Activated T-cell treated with anti-CD3 and anti-CD28 coated beads for 48 hours (primary cell): ENCODE measurements at places on chromosomes 2 and 18.

GRCh38 chr2:199842631-199843395 lies 8.2 kb downstream of the FTCDNL1 start:
- DNase-seq = no peak

DNA sequence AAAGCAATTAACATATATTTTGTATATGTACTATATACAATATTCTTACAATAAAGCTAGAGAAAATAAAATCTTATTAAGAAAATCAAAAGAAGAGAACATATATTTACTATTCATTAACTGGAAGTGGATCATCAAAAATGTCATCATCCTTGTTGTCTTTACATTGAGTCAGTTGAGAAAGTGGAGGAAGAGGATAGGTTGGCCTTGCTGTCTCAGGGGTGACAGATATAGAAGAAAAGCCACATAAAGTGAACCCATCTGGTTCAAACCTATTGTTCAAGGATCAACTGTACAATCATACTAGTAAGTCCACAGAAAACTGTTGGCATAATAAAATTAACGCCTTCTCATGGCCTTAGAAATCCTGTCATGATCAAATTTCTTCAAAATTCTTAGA lies 26.6 kb downstream of the SESTD1 start:
- DNase-seq = no peak

DNA sequence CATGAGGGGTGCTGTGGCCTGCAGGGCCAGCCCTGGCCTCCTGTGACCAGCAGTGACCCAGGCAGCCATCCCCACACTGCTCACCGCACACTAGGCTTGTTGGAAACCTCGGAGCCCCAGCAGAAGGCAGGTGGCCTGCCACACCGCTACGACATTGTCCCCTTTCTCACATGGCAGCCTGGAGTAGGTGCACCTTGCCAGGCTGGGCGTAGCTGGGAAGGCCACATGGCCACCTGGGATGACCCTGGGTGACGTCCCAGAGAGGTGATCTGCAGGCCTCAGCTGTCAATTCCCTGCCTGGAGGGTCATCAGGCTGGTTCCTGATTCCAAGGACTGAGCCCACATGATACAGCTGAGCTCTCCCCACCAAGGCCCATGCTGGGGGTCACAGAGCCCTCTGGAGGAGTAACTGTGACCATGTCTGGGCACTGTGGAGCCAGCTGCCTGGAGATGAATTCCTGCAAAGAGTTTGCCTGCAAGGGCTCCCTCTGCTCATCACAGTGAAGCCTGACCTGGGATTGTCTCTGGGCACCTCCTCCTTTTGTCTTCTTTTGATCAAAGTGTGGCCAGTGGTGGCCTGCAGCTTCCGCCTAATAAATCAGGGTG lies 119.6 kb upstream of the OTOS start:
- DNase-seq = no peak

DNA sequence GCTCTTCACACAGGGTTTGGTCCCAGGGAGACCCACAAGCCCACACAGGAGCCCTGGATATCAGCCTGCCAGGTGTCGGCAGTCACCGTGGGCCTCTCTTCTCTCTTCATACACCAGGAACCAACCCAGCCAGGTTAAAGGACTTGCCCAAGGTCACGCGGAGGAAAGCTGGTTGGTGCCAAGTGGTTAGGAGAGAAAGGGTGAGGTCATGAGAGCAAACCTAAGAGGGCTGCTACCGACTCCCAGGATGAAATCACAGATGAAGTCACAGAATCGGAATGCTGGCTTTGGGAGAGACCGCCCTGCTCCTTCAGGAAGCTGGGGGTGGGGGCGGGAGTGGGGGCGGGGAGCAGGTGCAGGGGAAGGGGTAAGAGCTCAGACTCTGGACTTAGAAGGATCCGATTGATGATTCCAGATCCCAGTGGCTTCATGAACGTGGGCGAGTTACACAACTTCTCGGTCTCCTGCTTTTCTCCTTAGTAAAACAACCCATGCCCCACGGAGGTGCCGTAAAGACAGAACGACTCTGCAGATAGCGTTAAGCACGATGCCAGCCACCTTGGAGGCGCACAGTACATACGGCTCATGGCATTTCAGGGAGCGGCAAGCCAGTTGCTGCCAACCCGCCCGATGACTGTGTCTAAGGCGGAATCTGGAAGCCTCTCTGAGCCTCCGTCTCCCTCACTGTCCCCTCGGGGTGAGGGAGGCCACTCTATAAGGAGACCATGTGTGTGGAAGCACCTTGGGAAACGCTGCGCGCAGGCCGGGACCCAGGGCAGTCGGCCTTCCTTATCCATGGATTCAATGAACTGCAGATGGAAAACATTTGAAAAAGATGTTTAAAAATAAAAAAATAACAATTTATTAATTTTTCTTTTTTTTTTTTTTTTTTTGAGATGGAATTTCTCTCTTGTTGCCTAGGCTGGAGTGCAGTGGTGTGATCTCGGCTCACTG lies 23.0 kb upstream of the TAF1B start:
- DNase-seq = no peak

DNA sequence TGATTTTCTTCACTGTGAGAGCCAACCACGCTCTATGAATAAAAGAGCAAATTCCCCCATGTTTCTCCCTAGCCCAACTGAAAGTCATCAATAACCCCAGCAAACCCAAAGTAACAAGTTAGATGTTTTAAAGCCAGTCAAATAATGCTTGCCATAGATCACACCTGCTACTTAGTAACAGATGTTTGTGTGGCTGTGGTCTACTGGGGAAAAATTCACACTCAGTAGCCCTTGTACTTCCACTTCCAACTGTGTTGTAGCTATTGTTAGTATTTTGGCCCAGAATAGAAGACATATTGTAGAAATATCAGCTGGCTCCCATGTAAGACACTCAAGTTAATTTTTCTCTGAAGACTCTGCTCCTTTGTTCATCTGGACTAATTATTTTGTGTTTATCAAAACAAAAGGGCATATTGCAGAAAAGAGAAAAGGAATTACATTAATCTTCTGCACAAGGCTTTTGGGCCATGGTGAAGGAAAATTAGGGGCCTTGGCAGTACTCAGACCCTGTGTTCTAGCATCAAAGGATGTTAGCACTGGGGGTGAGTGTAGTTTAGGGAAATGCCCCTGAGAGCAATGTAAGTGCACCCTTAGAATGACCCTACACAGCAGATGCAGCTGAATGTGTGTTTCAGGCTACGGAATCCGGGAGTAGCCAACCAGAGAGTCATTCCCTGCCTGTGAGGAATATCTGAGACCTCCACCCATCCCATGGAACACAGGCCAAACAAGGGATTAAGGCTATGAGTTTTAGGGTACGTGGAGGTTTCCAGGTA lies 521.9 kb downstream of the EPHA4 start:
- DNase-seq = no peak

GRCh38 chr2:42967959-42968674 lies 175.7 kb upstream of the HAAO start:
- DNase-seq = no peak

GRCh38 chr2:197993363-197993762 lies 189.0 kb downstream of the PLCL1 start:
- no peak for DNase-seq

DNA sequence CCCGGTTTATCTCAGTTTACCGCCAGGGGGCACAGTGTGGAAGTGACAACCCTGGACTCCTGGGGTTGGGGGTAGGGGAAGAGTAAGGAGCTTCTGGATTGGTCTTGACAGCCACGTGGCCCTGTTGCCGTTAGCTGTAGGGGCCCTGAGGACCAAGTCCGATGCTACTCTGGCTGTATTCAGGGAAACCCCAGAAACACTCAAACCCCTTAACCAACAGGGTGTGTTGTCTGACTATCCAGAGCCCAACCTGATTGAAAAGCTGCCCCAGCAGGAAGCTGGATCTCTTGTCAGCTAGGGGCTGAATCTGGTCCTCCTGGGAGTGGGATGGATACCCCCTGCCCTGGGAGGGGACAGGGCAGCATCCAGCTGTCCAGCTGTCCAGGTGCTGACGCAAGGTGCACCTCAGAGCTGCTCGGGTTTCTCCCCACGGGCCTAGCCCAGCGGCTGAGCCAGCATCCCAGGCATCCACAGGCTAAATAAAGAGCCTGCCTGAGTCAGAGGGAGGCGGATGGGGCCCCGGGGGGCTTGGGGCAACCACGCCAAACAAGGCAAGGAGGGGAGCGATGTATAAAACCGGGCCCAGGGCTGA lies 3.1 kb upstream of the GMPPA start:
- DNase-seq = peak; percentile 55

DNA sequence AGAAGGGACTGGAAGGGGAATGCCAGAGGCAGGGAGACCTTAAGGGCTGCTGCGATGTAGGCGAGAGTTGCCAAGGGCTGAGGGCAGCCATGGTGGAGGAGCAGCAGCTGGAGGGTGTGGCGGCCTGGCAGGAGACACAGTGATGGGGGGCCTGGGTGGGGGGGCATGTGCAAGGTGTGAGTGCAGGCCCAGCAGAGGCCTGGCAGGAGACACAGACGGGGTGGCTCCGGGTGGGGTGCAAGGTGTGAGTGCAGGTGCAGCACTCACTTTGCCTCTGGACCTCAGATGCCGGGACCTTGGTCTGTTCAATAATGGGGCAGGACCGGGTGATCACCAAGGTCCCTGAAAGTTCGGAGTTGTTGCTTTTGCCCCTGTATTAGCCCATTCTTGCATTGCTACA lies 76.2 kb upstream of the ODC1 start:
- no peak for DNase-seq

DNA sequence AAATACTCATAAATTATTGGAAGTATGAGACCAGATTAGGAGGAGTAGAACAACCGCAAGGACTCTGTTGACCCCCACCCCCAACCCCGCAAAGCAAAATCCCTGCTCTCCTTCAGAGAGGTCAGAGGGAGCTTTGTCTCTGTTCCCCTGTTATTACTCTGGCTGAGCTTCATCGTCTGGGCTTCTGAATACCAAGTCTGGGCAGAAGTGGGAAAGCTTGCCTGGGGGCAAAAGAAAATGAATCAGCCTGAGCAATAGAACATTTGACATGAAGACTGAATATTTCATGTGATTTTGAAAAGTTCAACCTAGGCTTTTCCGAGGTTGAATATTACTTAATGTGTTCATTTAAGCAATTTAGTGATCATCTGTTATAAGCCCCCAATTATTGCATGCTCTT lies 114.6 kb upstream of the ARHGAP28 start:
- DNase-seq = no peak

GRCh38 chr2:149858216-149858615 lies 270.6 kb upstream of the MMADHC start:
- DNase-seq = no peak

GRCh38 chr2:12910431-12910830 lies 193.7 kb downstream of the TRIB2 start:
- no peak for DNase-seq

DNA sequence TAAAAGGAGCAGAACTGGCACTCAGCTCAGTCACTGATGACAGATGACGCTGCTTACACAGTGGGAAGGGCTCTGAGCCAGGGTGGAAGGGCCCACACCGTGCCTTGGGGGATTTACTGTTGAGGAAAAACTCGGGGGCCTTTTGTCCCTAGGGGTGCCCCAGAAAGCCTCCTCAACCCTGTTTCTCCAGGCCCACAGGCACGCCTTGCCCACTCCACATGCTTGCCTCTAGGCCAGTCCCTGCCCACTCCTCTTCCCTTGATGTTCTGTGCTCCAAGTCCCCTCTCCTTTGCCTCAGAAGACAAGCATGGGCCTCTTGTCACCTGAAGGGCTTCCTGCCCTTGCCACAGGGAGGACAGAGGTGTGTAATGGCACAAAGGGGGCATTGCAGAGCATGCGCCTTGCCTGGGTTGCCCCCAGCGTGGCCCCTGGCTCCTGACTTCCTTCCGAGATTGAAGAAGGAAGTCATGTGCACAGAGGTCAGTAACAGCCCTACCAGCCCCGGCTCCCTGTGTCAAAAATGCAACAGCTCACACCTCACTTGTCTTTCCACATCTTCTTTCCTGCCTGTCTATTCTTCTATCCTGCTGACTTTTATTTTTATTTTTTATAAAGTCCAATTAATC lies 65.1 kb downstream of the LIPG start:
- DNase-seq = no peak

GRCh38 chr18:49647496-49648168 lies 85.8 kb downstream of the LIPG start:
- DNase-seq = no peak

DNA sequence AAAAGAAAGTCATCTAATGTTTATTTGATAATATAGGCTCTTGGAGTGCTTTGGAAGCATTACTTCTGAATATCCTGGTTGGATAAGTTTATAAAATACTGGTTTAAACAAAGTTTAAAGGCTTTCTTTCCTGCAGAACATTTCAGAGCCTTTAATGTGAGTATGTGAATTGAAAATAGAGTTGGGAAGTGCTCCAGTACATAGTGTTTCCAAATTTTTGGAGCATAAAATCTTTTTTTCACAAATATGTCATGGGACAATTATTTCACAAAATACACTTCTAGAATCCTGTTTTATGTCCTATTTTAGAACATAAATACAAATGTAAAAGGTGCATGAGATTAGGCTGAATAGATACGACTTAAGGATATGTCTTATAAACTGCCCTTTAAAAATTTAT lies 158.9 kb upstream of the HNRNPA3 start:
- no peak for DNase-seq

GRCh38 chr2:101063352-101064124 lies 61.4 kb downstream of the RPL31 start:
- no peak for DNase-seq

GRCh38 chr2:210954386-210954907 lies 398.0 kb downstream of the CPS1 start:
- DNase-seq = no peak

GRCh38 chr18:78642296-78642951 lies 337.2 kb upstream of the SALL3 start:
- no peak for DNase-seq

- DNase-seq = no peak
Measured at GRCh38 chr2:43461453-43462073, 134.3 kb downstream of the THADA start.

GRCh38 chr2:10918661-10919409 lies 7.1 kb downstream of the KCNF1 start:
- DNase-seq = no peak

DNA sequence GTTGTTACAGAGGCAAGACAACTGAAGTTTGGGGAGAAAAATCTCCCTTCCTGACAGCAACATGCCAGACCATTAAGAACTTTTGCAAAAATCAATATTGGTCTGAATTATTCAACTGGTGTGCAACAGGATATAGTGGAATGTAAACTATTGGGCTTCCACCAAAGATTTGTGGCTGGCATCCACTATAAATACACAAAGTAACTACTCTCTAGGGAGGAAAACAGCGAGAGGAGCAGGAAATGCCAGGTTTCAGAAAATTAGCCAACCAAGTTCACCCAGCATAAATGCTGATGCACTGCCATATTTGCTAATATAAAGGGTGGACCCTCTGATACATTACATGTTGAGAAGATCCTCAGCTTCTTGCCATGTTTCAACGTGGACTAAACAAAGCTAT lies 267.6 kb upstream of the LYPD1 start:
- no peak for DNase-seq

GRCh38 chr18:45376193-45376592 lies 239.1 kb upstream of the SLC14A2 start:
- no peak for DNase-seq

DNA sequence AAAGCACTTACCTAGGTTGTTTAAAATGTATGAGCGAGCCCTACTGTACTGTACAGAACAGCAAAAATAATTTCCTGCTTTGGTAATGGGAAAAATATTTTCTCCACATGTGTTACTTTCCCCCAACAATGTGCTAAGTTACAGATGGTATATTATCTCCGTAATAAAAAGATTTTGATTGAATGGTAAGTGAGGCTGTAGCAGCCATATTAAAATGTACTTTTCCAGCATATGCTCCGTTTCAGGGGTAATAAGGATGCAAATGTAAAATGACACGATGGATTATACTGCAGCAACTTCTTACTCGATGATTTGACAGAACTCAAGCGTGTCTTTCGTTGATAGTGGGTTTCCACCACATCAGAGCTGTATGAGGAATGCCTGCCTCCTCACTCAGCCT lies 50.5 kb downstream of the OSBPL6 start:
- no peak for DNase-seq

GRCh38 chr18:58323866-58324762 lies 280.1 kb downstream of the NEDD4L start:
- DNase-seq = no peak
